H54 (cell line): ENCODE measurements at places on chromosomes 12 and 14.

DNA sequence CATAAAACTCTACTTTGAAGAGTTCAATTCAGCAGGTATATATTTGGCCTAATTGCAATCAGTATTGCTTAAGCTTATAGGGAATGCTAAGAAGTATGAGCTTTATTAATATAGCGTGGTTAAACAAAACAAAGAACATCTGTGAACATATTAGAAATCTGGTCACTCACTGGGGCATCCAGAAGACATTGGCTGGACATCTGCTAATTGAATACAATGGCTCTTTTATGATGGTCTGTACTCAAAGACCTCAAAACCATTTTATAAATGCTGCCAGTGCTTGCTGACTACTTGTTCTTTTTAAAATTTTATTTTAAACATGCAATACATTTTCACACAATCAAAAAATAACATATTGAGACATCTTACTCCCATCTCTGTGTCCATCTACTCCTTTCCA is 173.0 kb downstream of the STXBP6 start:
- DNase-seq = no peak

GRCh38 chr14:44775248-44775647 is 186.5 kb downstream of the KLHL28 start:
- DNase-seq = no peak

DNA sequence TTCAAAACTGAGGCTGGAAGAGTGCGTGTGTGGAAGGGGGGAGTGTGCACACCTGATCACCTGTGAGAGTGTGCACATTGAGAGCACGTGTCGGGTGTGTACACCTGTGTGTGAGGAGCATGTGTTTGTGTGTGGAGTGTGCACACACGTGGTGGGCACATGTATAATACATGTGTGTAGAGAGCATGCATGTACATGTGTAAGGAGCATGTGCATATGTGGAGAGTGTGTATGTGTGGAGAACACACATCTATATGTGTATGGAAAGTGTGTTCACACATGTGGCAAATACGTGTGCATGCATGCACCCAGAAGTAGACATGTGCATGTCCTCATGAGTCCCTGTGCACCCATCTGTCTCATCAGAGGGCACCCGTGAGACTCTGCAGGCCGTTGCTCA is 63.1 kb upstream of the GPR68 start:
- DNase-seq = no peak

DNA sequence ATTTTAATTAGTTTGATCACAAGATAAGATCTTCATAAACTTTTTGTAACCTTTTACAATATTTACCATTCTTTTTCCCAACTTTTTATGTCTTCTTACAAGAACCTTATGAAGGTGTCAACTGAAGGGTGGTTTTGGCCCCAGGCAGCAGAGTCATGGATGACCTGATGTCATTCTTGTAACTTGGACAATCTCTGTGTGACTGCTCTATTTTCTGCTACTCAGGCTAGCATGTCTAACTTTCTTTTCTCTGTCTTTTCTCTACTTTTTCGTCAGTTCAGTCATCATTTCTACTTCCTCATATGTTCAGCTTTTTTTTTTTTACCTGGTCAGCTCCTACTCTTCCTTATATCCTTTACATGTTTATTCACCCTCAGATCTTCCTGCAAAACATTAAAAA is 150.7 kb upstream of the PTPRQ start:
- DNase-seq = no peak

- DNase-seq = no peak
Observed at GRCh38 chr12:565161-565560, 98.1 kb downstream of the NINJ2 start.
